AG08396 (cell line): ENCODE measurements at places on chromosomes 1 and 21.
A peak's percentile ranks its signal among the peaks of the same experiment; 100 is the strongest.

DNA sequence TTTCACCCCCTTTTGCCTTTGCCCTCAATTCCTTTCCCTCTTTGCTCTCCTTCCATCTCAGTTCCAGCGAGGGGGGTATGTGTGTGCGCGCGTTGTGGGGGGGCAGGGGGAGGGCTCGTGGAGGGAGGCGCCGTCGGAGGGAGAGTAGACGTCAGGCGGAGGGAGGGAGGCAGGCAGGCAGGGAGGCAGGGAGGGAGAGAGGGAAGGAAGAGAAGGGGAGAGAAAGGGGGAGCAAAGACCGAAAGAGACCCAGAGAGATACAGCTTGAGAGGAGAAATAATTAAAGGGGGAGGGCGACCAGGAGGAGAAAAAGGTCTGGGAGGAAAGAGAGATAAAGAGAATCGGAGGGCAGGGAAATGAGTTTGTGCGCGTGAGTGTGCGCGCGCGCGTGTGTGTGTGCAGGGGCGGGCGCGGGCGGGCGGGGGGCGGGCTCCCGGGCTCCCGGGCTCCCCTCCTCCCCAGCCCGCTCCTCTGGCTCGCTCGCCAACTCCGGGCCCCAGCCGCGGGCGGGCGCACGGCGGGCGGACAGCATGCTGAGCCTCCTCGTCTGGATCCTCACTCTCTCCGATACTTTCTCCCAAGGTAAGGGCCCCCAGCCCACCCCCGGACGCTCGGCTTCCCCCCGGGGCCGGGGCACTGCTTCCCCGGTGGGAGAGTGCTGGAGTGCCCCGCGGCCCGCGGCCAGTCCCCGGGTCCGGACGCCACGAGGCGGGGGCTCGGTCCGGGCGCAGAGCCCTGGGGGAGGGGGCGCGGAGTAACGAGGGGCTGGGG lies at the start of gene KIRREL1:
KIRREL1 (plus strand) TSS at position 499 of the 771 bp plus-strand sequence; CDS start at position 531, 32 bp downstream.
- peak; percentile 86 for DNase-seq

GRCh38 chr1:229305392-229305791 lies 34.5 kb downstream of the RAB4A start:
- no peak for DNase-seq

DNA sequence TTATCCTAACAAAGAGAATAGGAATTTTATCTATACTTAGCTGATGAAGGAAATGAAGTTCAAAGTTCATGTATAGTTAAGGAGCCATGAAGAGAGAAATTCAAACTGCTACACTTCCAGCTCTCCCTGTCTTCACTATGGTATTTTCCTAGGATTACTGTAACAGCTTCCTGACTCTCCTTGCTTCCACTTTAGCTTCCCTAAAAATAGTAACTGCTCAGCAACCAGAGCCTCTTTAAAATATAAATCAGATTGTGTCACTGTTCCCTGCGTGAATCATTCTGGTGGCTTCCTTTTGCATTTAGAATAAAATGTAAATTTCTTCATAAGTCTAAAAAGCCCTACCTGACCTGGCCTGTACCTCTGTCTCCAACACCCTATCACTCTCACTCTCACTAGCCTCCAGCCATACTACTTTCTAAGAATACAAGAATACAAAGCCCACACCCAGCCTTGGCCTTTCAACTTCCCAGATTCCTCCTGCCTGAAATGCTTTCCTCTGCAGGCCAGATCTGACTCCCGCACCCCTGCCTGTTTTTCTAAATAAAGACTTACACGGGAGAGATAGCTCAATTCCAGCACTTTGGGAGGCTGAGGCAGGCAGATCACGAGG lies 30.5 kb downstream of the OR10J1 start:
- DNase-seq, result no peak

DNA sequence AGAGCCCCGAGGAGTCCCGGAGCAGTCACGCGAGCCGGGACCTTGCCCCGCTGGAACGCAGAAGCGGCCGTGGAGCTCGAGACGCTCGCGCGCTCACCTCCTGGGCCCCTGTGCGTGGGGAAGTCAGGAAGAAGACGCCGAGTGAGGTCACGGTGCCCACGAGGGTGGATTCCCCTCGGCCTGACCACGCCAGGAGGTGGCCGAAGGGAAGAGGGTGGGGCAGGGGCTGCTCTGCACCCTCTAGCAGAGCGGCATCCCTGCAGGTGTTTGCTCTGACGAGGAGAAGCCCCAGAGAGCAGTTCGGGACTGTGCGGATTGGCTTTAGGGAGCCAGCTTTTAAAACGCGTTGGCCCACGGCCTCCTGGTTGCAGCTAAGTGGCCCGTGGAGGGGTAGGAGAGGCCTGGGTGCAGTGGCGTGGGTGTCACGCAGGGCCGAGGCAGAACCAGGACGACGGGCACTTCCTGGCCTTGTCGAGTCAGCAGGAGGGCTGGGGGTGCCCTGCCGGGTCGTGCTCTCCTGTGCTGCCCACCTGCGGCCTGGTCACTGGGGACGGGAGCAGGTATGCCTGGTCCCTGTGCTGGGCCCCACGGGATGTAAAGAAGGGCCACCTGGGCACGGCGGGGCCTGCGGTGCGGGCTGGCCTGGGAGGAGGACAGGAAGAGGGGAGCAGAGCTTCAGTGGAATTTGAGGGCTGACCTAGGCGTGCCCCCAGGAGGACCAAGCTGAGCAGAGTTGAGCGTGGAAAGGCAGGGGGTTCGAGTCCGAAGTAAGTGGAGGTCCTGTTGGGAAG lies 1.0 kb downstream of the PDXK start:
- no peak for DNase-seq

GRCh38 chr1:45585110-45585426 lies 1.2 kb downstream of the NASP start:
- no peak for DNase-seq

- DNase-seq, result no peak
Measured at GRCh38 chr1:89727517-89728312, 93.1 kb upstream of the LRRC8D start.

DNA sequence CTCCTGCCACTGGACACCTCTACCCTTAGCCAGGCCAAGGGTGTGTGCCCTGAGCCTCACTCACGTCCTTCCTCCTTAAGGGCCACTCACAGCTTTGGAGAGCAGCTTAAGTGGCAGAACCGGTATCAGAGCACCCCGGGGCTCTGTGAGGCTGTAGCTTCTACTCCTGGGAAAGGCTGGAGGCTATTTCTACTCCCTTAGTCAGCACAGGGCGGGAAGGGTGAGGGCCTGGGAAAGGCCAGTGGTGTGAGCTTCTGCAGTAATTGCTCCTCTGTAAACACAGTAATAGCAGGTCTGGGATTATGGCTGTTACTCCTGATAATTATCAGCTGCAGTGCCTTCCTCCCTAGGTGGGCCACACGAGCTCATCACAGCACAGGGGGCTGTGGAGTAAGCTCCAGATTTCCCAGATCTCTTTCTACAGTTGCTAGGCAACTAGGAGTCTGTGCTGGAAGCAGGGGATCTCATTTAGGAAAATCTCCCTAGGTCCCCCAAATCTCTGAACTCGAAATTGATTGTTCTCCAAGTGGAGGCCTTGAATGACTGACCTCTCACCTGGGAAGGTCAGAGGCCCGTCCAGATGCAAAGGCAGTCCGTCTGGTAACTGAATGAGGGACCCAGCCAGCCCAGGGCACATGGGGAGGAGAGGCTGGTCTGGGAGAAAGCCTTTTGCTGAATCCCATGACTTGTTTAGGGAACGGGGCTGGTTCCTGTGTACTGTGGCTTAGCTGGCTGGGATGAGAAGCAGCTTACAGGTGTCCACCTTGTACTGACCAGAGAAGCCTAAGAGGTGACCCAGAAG lies 29.3 kb downstream of the IER5 start:
- DNase-seq, result peak; percentile 39

DNA sequence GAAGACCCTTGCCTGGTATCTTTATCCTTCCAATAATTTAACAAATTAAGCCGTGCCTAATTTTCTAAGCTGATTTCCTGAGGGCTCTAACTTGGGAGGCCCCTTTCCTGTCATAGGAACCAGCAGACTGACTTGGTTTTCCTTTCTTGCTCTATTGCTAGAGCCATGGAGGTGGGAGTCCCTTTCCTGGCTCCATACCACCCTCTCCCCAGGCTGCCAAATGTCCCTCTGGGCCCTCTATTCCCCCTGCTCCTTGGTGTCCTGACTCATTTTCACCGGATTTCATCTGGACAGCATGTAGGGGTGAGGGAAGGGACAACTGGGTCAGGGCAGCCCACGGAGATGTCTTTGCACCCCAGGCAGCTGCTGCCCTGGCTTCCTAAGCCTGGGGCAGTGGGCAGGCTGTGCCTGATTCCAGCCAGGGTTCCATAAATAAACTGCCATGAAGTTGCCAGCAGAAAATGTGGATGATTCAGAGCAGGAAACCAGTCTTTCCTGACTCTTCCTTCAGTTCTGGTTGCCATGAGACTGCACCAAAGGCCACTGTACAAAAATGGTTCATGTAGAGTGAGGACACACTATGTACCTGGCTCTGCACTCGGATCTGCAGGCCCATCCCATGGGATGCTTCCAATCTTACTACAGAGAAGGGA lies 38.0 kb upstream of the SERBP1 start:
- no peak for DNase-seq

DNA sequence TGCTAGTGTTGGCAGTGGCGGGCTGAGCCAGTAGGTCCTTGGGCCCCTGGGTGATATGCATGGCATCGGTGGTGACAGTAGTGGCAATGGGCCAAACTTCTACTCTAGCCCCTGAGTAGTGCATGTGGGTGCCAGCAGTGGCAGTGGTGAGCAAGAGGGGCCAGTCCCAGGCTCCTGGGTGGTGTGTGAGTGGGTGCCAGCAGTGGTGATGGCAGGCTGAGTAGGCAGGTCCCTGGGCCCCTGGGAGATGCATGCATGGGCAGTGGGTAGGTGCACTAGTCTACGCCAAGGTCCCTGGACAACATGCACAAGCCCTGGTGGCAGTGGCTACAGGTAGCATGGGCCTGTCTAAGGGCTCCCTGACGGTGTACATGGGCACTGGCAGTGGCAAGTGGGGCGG lies 24.6 kb upstream of the TTC22 start:
- no peak for DNase-seq

GRCh38 chr1:228404107-228404720 lies 2.4 kb downstream of the TRIM11 start:
- DNase-seq, result no peak

DNA sequence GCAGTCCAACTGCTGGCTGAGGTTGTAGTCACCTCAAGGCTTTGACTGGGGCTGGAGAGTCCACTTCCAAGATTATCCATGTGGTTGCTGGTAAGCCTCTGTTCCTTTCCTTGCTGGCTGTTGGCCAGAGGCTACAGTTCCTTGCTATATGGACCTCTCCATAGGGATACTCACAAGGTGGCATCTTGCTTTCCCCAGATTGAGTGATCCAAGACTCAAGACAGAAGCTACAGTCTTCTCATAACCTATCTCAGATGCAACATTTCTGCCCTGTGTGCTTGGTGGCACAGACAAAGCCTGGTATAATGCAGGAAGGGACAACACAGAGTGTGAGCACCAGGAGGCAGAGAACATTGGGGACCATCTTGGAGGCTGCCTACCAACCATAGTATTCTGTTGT lies 111.8 kb downstream of the FNBP1L start:
- no peak for DNase-seq

DNA sequence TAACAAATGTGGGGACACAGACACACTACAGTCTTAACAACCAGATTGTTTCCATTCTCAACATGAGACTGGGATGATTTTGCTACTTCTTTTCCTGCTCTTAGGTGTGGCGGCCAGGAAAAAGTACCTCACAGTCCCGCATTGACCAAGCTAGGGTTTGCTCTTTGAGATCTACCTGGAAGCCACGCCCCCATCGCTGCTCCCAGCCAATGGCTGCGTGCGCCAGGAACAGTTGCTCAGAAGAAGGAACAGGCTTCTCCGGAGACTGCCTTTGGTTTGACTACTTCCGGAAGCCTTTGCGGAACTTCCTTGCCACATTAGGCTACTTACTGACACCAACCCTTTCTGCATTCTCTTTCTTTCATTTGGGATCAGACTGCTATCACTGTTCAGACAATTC lies 44.2 kb upstream of the PLD5 start:
- DNase-seq, result no peak

DNA sequence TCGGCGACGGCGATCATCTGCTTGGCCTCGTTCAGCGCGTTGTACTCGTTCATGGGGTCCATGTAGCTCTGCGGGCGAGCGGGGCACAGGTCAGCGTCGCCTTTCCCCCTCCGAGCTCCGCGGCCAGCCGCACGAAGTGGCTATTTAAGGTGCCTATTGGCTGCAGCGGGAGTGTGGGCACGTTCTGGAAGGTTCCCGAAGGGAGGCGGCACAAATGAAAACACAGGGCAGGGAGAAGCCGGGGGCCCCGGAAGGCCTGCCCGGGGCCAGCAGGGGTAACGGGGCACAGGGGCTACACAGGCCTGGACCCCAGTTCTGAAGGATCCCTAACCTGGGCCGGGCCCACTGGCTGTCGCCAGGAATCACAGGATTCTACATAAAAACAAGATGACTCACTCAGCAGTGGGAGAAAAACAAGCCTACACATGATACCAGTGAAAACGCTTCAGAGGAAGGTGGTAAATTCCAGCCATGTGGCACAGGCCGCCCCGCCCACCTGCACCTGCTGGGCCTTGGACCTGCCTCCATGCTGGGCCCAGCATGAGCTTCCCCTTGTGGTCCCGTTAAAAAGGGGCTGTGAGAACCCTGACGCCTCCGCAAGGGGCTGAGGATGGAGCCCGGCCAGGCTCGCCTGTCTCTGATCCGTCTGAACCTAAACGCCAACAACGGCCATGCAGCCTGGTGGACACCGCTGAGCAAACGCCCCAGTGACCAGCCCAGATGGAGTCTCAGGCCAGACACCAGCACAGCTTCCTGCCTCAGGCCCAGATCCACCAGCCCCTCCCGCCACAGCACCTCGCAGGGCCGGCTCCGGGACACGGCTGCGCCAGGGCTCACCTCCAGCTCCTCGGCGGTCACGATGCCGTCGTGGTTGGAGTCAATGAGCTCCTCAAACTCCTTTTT lies 3.9 kb upstream of the TNFRSF4 start:
- no peak for DNase-seq

DNA sequence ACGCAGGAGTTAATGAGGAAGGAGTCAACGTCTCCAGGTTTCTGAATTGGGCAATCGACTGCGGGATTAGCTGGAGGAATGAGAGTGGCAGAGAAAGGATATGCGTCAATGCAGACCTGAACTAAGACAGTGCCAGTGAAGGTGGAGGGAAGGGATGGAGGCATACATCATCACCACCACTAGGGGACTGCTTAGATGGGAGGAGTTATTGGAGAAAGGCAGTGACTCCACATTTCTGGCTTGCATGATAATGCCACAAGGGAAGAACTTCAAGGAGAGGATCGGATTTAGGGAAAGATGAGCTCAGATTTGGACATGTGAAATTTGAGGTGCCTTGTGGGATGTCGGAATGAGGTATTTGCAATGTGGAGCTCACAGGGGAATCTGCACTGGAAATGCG lies 17.5 kb downstream of the VASH2 start:
- peak; percentile 50 for DNase-seq

DNA sequence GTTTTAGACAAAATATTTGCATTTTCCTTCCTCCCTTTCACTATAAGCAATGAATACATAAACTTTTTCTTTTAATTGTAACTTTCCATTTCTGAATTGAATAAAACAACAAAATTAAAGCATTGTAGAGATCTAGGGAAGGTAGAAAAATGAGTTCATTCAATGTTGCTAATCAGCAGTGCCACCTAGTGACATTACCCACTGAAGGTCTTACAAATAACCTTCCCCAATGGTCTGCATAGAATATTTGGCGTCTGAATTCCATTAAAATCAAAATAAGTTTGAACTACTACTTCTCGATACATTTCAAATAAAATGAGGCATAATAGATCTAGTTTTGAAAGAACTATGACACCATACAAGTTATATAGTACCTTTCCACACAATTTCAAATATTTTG lies 19.6 kb downstream of the FH start:
- peak; percentile 14 for DNase-seq

GRCh38 chr1:67747671-67748546 lies 62.9 kb downstream of the GADD45A start:
- peak; percentile 57 for DNase-seq

- peak; percentile 17 for DNase-seq
Measured at GRCh38 chr1:167922023-167922422, 8.1 kb upstream of the ADCY10 start.

GRCh38 chr1:214511639-214511998 lies 39.8 kb downstream of the PTPN14 start:
- DNase-seq, result no peak
